SK-N-SH (cell line): ENCODE measurements at places on chromosomes 7 and 10. TPM values are rescaled to one million over a fixed set of nuclear protein-coding genes. Genes with fewer than 3 reads are reported as not detected.

LFNG gene
- polyA plus RNA-seq, result 7.6 and 9.4 TPM in 2 replicates

MLXIPL gene
- polyA plus RNA-seq, result 0.21 and 0.32 TPM in 2 replicates

UPF2 gene
- 4.7 and 6.4 TPM in 2 replicates for polyA plus RNA-seq

ABCC2 gene
- polyA plus RNA-seq, result 0.48 and 0.52 TPM in 2 replicates

DNA sequence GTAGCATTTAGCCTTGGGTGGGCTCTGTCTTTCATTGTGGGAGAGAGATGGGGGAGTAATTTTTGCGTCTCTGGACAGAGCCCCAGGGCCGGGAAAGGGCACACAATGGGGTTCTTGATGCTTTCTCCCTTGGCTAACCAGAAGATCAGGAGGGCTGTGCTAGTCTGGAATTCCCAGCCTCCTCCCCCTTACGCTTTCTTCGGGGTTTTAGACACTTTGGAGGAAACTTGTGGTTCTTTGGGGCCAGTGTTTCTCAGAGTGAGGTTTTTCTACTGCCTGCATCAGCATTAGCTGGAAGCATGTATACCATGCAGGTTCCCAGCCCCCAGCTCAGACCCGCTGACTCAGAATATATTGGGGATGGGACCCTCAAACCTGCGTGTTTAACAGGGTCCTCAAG is 7.0 kb downstream of the NEURL1 start:
- no peak overlapping the region for H3K4me3 ChIP-seq
- DNase-seq, result no peak
- H3K36me3 ChIP-seq, result no peaks in the 10 kb centered on the region
- H3K27me3 ChIP-seq, result peaks cover 31% of the 10 kb centered on the region

DNA sequence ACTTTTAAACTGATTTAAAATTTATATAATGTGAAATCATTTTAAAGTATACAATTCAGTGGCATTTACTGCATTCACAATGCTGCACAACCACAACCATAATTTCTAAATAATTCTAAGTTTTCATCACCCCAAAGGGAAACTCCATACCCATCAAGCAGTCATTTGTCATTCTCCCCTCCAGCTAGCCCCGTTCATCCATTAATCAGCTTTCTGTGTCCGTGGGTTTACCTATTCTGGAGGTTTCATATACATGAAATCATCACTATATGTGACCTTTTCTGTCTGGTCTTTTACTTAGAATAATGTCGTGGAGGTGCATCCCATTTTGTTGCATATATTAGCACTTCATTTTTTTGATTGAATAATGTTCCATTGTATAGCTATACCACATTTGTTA is 214.1 kb downstream of the ADK start:
- H3K4me1 ChIP-seq, result no peaks in the 10 kb centered on the region; the same call in 1 of the 2 replicates
- no peaks in the 10 kb centered on the region for H3K27me3 ChIP-seq
- no peak overlapping the region for H3K4me3 ChIP-seq
- peak overlapping the region; percentile 29; the same call in 1 of the 2 replicates for H3K27ac ChIP-seq
- no peak for DNase-seq

GRCh38 chr7:55073051-55073511 is 54.3 kb downstream of the EGFR start:
- H3K27me3 ChIP-seq, result no peaks in the 10 kb centered on the region
- no peak overlapping the region for H3K4me3 ChIP-seq
- no peak overlapping the region; the same call in 1 of the 2 replicates for H3K27ac ChIP-seq
- no peak for DNase-seq

DNA sequence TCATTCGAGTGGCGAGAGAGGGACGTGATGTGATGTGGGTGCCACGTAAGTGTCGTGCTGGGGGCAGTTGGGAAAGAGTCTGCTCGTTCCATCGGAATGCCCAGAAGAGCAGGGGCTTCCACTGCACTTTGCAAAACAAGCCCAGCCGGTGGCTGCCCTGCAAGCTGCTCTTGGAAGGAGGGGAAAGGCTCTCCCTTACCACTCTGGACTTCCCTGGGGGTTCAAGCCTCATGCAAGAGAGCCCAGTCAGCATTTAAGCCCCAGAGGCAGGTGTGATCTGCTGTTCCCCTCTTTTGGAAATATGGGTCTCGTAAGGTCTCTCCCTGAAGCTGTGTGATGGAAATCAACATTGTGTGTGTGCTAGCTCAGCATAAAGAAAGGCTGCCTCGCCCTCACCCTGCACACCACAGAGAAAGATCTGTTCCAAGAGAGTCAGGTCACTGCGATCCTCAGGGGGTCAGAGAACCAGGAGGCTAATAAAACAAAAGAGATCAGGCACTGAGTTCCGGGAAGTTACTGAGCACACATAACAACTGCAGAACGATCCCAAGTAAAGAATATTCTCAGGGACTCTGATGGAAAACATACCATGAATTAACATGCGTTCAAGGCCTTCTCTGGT is 212.5 kb downstream of the ADAM12 start:
- no peak for DNase-seq
- no peaks in the 10 kb centered on the region for H3K4me1 ChIP-seq
- H3K27ac ChIP-seq, result no peak overlapping the region
- H3K27me3 ChIP-seq, result no peaks in the 10 kb centered on the region

DNA sequence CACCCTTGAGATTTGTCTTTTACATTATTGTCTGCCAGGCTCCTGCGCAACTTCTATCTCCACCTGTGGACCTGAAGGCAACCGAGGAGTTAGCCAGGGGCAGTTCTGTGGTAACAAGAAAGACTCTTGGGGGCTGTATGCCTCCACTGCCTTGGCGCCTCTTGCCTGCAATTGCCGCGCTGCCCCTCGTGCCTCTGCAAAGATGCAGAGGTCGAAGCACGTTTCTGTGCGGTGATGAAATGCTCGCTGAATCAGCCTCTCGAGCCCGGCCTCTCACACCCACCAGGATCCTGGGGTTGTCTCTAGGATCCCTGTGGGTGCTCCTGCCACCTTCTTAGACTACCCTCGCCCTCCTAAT is 486 bp upstream of the LHFPL3 start:
- no peaks in the 10 kb centered on the region for H3K4me1 ChIP-seq
- H3K27ac ChIP-seq, result no peak overlapping the region
- H3K36me3 ChIP-seq, result no peaks in the 10 kb centered on the region
- H3K4me3 ChIP-seq, result no peak overlapping the region; the same call in 1 of the 2 replicates

DNA sequence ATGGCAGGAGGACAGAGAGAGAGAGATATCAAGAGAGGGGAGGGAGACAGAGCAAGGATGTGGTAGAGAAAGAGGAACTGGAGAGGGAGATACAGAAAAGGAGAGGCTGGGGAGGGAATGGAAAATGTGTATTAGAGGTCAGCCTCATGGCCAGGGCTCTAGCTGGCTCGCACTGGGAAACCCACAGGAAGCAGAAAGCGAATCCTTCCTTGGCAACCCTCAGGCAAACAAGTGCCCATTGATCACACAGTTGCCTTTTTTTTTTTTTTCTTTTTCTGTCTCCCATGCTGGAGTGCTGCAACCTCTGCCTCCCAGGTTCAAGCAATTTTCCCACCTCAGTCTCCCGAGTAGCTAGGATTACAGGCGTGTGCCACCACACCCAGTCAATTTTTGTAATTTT is 391.2 kb downstream of the TYW1 start:
- H3K4me1 ChIP-seq, result no peaks in the 10 kb centered on the region; the same call in 1 of the 2 replicates
- no peak overlapping the region for H3K4me3 ChIP-seq
- no peak for DNase-seq
- H3K36me3 ChIP-seq, result no peaks in the 10 kb centered on the region

GRCh38 chr7:46886669-46887374 is 695.1 kb downstream of the TNS3 start:
- H3K4me1 ChIP-seq, result peaks cover 2% of the 10 kb centered on the region; the same call in 1 of the 2 replicates
- H3K27me3 ChIP-seq, result no peaks in the 10 kb centered on the region
- no peak overlapping the region for H3K27ac ChIP-seq
- H3K36me3 ChIP-seq, result no peaks in the 10 kb centered on the region
- DNase-seq, result no peak

DNA sequence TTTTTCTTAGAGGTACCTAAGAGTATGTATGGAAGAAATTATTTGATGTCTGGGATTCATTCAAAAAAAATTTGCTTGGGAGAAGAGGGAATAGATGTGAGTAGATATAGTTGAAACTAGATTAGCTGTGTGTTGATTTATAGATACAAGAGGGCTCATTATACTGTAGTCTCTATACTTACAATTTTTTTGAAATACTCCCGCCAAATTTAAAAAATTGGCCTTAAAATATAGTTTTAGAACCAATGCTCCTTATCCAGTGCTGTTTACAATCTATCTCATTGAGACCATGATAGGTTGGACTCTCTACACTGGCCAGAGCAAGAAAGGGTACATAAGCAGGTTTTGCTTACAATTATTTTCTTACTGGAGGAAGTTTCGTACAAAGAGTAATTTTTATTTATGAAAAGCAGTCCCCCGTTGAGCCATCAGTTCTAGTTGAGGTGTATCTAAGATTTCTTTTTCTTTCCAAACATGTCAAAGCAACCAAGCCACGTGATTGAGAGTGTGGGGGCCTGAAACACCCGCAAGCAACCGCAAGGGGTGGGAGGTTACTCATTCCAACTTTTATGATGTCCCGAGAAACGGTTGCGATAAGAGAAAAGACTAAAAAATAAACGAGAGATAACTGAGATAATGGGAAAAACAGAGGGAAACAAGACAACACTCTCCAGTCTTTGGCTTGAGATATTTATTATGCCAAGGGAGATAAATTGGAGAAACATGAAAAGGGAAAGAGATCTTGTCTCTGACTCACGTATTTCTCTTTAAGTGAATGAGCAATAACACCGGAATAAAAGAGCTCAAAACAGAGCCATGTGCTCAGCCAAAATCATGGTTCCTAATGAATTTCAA is 729.2 kb downstream of the LRMDA start:
- no peaks in the 10 kb centered on the region for H3K4me1 ChIP-seq
- DNase-seq, result no peak
- H3K4me3 ChIP-seq, result no peak overlapping the region
- no peak overlapping the region for H3K27ac ChIP-seq
- no peaks in the 10 kb centered on the region for H3K36me3 ChIP-seq

DNA sequence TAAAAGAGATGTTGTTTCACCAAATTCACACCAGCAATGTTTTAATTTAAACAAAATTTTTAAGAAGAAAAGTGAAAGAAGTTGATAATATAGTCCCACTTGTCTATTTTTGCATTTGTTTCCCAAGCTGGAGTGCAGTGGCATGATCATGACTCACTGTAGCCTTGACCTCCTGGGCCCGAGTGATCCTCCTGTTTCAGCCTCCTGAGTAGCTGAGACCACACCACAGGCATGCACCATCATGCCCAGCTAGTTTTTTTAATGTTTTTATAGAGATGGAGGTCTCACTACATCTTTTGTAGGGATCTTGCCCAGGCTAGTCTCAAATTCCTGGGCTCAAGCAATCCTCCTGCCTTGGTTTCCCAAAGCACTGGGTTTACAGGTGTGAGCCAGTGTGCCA is 14.1 kb upstream of the NDUFA5 start:
- DNase-seq, result no peak
- no peaks in the 10 kb centered on the region for H3K4me1 ChIP-seq
- H3K27me3 ChIP-seq, result 0 out of 2 replicates have a peak, but pooled peaks cover 3% of the 10 kb centered on the region
- H3K27ac ChIP-seq, result no peak overlapping the region
- H3K36me3 ChIP-seq, result no peaks in the 10 kb centered on the region
- no peak overlapping the region for H3K4me3 ChIP-seq

GRCh38 chr10:100828738-100829096 is 83.3 kb downstream of the PAX2 start:
- H3K4me1 ChIP-seq, result peaks cover 17% of the 10 kb centered on the region; the same call in 1 of the 2 replicates
- H3K27ac ChIP-seq, result no peak overlapping the region
- no peaks in the 10 kb centered on the region for H3K36me3 ChIP-seq

DNA sequence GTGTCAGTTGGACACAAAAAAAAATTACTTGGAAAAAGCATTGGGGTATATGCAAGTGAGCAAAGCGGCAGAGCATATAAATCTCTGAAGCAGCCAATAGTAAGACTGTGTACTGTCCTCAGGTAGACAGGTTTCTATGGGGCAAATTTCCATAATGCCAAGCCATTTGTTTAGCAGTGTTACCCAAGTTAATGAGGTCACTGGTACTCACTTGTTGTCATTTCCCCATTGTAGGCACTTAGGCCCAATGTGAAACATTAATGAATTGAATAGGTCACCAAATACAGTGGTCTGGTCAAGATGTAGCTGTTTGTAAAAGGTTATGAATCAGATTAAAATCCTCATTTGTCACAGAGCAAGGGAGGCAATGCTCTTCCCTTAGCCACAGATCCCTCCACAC is 27.5 kb downstream of the HOXA1 start:
- no peak overlapping the region for H3K27ac ChIP-seq
- H3K4me3 ChIP-seq, result no peak overlapping the region
- no peak for DNase-seq
- H3K27me3 ChIP-seq, result peaks cover 35% of the 10 kb centered on the region

- H3K27ac ChIP-seq, result peak overlapping the region; percentile 95
- peaks cover 91% of the 10 kb centered on the region for H3K4me1 ChIP-seq
These were observed 9.9 kb downstream of the TTYH3 start for GRCh38 chr7:2641406-2642393.

GRCh38 chr10:57983281-57983791 is 284.4 kb downstream of the IPMK start:
- no peak overlapping the region for H3K27ac ChIP-seq
- DNase-seq, result no peak
- no peak overlapping the region for H3K4me3 ChIP-seq
- no peaks in the 10 kb centered on the region for H3K27me3 ChIP-seq

GRCh38 chr10:3574451-3574850 is 210.6 kb downstream of the KLF6 start:
- no peaks in the 10 kb centered on the region for H3K36me3 ChIP-seq
- peaks cover 3% of the 10 kb centered on the region; the same call in 1 of the 2 replicates for H3K4me1 ChIP-seq
- H3K27me3 ChIP-seq, result no peaks in the 10 kb centered on the region
- no peak overlapping the region for H3K4me3 ChIP-seq

- H3K4me1 ChIP-seq, result peaks cover 24% of the 10 kb centered on the region
- H3K27ac ChIP-seq, result no peak overlapping the region
- H3K27me3 ChIP-seq, result no peaks in the 10 kb centered on the region
- DNase-seq, result no peak
- no peak overlapping the region for H3K4me3 ChIP-seq
- H3K36me3 ChIP-seq, result no peaks in the 10 kb centered on the region
These were observed 75.9 kb downstream of the CCNY start for GRCh38 chr10:35412003-35412723.

- H3K4me3 ChIP-seq, result no peak overlapping the region
- no peak for DNase-seq
- no peaks in the 10 kb centered on the region for H3K4me1 ChIP-seq
These were observed 11.5 kb downstream of the LIPJ start for GRCh38 chr10:88598055-88598454.

DNA sequence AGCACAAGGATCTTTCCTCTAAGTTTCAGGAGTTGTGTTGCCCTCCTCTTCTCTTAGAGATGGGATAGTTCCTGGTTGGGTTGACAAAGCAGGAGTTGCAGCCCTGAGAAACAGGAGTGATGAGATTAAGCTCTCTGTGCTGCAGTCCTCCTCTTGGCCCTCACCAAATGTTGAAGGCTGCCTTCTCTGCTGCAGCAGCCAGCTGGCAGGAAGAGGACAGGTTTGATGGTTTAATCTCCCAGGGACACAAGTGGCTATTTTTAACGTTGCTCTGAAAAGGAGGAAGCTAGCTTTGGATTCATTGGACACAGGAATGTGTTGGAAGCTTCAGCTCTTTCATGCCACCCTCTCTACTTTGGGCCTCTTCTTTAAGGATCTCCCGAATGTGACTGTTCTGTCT is 9.4 kb downstream of the STRIP2 start:
- H3K36me3 ChIP-seq, result no peaks in the 10 kb centered on the region; the same call in 1 of the 2 replicates
- no peak for DNase-seq
